ENCODE measurements at places on chromosomes 11 and 22.
A peak's percentile ranks its signal among the peaks of the same experiment; 100 is the strongest.

- DNase-seq, result no peak
Observed at GRCh38 chr11:80281194-80281593, 840.4 kb upstream of the TENM4 start.

GRCh38 chr22:38240734-38241252 is 32.0 kb downstream of the TMEM184B start:
- DNase-seq, result peak; percentile 93

GRCh38 chr22:23548501-23549197 is 31.4 kb downstream of the IGLL1 start:
- DNase-seq, result no peak

- DNase-seq, result no peak
Observed at GRCh38 chr11:106420048-106420665, 342.7 kb downstream of the AASDHPPT start.

DNA sequence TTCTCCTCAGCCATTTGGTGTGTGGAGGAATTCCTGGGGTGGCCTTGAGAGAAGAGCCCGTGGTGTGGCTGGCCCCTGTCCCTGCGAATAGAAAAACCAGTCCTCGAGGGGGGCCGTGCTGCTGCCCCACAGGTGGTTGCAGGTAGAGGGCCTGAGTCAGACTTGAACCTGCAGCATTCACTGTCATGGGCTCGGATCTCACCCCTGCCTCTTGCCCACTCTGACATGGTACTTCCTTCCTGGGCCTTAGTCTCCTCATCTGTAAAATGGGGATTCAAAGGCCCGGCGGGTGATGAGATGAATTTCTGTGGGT is 19.4 kb downstream of the TRMU start:
- DNase-seq, result no peak

GRCh38 chr11:86288776-86289507 is 13.1 kb upstream of the HIKESHI start:
- DNase-seq, result peak; percentile 20

GRCh38 chr11:62664405-62665074 is 470 bp downstream of the C11orf98 start:
- peak; percentile 71 for DNase-seq

GRCh38 chr11:131498631-131499160 is 128.3 kb downstream of the NTM start:
- DNase-seq, result no peak

DNA sequence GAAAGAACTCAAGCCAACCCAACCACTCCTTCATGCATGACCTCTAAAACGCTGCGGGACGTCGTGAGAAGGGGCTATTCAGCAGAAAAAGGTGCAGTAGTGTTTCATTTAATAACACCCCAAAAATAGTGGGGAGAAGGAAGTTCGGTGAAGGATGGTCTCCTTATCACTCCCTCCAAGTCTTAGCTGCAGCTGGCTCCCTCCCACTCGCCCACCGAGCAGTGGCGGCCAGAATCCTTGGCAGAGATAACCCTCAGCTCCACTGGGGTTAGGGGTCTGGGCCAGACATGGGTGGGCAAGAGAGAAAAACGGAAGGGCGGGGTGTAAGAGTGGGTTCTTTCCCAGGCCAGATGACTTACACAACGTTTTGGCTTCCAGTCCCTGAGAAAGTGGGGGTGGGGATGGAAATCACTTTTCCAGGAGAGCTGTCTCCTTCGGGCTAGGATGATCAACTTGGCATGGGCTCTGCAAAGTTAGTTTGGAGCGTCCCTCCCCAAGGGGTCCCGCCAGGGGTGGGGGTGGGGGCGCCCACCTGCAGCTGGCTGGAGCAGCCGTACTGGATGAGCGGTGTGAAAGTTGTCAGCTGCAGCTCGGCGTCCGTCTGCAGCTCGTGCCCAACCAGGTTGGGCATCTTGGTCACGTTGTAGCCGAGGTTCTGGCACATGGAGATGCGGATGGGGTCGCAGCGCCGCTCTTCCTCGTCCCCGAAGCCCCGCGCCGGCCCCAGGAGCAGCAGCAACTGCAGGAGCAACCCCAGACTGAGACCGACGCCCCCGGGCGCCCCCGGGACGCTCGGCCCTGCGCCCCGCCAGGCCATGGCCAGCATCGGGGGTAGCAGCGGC is 705 bp downstream of the FZD4 start:
- DNase-seq, result peak; percentile 59

- DNase-seq, result no peak
Observed at GRCh38 chr11:65778431-65778900, 2.3 kb downstream of the AP5B1 start.

DNA sequence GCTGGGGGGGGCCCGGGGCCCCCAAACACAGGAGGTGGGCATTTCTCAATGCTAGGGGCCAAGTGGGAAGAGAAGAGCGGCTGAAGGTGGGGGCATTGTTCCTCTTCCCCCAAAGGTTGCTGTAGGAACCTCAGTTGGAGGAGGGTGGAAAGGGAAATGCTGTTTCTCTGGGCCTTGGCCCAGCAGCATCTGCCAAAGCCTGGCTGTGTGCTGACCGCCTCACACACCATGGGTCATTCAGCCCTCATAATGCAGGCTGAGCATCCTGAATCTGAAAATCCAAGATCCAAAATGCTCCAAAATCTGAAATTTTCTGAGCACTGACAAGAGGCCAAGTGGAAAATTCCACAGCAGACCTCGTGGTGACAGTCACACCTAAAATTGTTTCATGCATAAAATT is 49.0 kb upstream of the BID start:
- DNase-seq, result no peak

- DNase-seq, result peak; percentile 66
Observed at GRCh38 chr22:22942511-22943329, 55.1 kb downstream of the IGLL5 start.

GRCh38 chr11:73652046-73652730 is 5.8 kb downstream of the PLEKHB1 start:
- DNase-seq, result no peak

GRCh38 chr11:11757909-11758308 is 83.9 kb upstream of the USP47 start:
- DNase-seq, result peak; percentile 15

GRCh38 chr11:61027141-61027840 is 55.8 kb downstream of the CD6 start:
- DNase-seq, result no peak

- DNase-seq, result peak; percentile 56
Observed at GRCh38 chr22:27952091-27952490, 33.0 kb upstream of the PITPNB start.

GRCh38 chr11:104934594-104934993 is 33.8 kb downstream of the CASP4 start:
- DNase-seq, result no peak

DNA sequence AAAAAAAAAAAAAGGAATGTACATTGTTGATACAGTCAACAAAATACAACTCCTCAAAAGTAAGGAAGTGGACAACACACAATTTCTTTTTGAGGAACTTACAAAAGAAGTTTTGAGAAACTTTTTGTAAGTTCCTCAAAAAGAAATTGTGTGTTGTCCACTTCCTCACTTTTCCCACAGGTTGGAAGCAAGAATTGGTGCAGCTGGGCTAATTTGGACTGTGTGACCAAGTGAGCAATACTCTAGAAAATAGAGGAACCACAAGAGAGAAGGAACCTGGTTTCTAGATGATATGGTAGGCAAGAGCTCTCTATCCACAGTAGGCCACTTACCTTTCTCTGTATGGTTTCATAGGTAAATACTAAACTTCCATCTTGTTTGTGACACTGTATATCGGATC is 1053.8 kb downstream of the LRRC4C start:
- DNase-seq, result no peak

DNA sequence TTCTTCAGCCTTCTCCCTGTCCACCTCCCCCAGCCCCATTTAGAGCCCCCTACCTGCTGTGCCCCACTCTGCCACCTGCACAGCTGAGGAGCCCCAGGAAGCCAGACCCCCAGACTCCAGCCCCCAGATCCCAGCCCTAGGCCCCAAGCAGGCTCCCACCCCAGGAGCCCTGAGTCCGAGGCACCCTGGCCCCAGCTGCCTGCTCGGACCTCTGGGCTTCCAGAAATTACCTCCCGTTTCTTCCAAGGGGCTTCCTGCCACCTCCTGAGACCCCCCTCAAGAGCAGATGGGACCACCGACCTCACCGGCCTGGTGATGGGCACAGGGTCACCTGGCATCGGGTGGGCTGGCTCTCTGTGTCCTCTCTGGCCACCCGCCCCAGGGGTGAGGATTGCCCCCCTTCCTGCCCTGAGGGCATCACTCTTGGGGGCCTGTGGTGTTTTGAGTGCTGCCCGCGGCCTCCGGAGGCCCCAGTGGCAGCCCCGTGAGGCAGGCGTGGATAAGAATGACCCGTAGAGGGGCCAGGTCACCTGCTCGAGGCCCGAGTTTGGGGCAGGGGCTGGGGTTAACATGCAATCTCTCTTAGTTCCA is 18.3 kb upstream of the TALDO1 start:
- DNase-seq, result no peak

- DNase-seq, result no peak
Observed at GRCh38 chr22:36247955-36248354, 5.0 kb upstream of the APOL1 start.

DNA sequence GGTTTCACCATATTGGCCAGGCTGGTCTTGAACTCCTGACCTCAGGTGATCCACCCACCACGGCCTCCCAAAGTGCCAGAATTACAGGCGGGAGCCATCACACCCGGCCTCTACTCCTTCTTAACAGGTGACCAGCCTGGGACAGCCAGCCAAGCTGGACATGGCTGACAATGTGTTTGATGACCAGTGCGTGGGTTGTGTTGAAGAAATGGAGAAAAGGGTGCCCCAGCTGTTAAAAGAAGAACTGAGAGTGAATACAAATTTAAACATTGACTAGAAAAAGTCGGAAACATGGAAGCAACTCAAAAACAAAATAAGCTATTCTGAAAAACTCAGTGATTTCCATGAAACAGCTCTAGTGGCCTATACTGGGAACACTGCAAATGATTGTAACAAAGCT is 86.5 kb upstream of the CLPB start:
- DNase-seq, result no peak

DNA sequence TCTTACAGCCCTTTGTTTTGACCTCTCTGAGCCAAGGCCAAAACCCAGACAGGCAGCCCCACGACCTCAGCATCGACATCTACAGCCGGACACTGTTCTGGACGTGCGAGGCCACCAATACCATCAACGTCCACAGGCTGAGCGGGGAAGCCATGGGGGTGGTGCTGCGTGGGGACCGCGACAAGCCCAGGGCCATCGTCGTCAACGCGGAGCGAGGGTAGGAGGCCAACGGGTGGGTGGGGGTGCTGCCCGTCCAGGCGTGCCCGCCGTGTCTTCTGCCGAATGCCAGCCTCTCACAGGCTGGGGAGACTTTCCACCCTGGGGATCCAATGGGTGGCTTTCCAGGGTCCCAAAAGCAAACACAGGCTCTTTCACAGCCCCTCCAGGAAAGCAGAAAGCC is 37.1 kb upstream of the PPP6R3 start:
- DNase-seq, result no peak

- peak; percentile 92 for DNase-seq
Observed at GRCh38 chr11:131888230-131888855, 517.9 kb downstream of the NTM start.

DNA sequence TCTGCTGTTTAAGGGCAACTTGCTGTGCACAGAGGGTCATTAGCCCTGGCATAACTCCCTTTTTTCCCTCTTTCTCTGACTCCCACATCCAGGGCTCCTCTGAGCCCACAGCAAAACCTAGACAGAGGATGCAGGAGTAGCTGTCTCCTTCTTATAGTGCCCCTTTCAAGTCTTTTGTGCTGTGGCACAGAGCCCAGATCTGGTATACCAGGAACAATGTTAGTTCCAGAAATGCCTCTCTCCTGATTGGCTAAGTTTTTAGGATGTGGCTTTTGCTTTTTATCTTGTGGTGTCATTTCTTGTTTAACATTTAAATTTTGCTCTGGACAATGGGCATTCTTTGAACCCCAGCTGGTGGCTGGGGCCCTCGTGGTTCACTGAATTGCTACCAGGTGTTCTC is 25.6 kb upstream of the RRM1 start:
- no peak for DNase-seq

DNA sequence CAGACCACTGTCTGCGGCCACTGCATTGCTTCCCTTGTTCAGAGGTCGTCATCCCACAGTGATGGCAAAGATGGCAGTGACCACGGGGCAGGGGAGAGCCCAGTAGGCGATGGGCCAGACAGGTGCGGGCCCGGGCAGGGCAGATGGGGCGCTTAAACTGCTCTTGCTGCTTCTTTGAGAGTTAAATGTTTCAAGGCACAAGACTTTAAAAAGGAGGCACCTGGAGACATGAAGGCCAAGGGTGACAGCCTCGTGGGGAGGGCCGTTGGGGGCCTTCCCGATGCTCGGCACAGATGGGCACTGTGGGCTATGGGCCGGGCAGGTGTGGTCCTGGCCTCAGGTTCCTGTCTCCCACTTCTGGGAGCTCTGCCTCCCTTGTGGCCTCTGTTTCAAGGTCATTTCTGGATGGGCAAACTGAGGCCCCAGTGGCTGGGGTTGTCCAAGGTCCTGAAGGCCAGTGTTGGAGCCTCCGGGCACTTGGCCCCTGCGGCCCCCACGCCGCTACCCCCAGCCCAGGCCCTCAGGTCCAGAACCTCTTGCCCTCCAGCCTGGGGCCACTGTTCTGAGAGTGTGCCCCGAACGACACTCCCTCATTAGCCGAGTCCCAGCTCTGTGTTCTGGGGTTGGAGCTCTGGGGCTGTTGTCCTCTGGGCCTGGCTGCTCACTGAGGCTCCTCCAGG is 16.9 kb upstream of the CCDC188 start:
- DNase-seq, result no peak

DNA sequence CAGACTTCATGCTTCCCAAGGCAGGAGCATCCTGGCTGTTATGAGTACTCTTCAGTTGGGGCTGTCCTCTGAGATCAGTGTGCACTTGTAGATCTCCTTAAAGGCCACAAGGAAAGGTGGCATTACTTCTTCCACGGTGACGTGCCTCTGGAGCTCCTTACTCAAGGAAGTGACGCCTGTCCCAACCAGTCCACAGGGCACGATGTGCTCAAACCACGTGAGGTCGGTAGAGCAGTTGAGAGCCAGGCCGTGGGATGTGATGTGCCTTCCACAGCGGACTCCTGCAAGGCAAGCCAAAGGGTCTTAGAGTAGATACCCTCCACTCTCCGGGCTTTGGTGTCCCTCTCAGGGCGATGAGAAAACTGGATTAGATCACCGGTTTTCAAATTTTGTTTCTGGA is 1.4 kb downstream of the LIPT2 start:
- no peak for DNase-seq

DNA sequence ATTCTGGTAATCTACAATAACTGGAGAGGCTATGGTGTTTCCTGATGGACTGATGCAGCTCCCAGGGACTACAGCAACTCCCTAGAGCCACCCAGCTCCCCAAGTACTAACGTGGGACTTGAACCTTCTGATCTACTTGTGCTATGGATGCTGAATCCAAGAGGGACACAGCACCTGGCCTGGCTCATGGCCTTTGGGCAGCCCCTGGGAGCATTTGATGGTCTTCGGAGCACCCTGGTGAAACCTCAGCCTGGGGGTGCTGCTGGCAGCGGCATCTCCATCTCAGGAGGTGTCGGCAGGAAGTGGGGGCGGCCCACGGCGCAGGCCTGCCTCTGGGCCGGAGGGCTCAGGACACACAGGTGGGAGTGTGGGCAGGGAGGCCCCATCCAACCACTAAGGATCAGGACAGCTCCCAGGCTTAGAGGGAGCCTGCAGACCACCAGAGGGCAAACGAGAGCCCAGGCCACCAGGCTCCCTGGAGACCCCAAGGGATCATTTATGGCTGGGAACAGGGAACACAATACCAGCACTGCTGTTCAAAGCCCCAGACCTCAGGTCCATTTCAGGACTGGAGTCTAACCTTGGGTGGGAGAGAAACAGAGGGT is 8.7 kb downstream of the EHD1 start:
- DNase-seq, result no peak

- no peak for DNase-seq
Observed at GRCh38 chr11:22037505-22037904, 155.4 kb upstream of the ANO5 start.
